Tongue (tissue), 3 donors: ENCODE measurements at places on chromosomes 1 and 21. TPM values are rescaled to one million over a fixed set of nuclear protein-coding genes. Genes with fewer than 3 reads are reported as not detected.

DNA sequence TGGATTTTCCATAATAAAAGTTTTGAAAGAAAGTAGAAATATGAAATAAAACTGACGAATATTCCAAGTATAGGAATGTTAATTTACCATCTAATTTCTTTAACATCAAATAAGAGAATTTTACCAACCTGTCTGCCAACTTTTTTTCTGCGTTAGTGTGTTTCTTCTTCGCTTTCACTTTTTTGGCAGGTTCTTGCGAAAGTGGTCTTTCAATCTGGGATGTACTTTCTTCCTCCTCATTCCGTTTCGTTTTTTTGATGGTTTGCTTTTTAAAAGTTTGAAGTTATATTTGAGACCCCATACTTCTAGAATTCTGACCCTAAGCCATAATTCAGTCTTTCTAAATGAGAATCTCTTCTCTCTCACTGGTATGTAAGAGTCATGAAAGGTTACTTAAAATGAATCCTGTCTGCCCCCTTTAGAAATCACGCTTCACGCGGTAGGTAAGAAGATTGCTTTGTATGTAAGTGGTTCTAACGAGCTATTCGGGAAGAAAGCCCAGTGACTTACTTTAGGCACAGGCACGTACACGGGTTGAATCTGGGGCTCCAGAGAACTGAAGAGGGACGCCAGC is 580 bp downstream of the RBM34 start:
- DNase-seq = peak; percentile 67

DNA sequence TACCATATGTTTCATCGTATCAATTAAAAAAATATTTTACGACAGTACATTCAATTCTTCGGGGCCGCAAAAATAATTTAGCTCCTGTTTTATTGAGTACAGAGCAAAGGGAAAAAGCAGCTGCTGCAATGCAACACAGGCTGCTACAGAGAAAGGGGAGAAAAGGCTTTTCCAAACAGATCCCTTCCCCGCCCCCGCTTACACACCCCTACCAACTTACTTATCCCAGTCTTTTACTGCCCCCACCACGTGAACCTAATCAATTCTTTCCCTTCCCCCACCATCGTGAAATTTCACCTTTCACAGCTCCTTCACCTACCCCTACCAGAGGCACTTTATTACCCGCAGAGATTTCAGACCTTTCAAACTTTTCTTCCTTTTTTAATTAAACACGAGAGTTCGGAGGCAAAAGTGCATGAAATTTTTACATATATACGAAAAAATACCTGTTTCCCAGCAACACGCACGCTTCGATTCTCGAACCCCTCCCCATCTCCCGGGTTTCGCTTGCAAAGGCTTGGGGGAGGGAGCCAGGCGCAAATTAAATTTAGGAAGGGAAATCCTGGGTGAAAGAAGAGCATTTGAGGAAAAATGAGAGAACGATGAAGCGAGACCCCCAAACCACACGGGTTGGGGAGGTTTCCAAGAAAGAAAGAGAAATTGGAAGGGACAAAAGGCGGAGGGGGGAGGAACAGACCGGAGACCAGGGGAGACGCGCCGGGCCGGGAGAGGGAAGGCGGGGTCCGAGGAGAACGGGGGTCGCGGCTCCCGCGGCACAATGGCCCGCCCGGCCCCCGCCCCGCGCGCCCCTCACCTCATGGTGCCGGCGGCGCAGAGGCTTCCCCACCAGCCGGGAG is 823 bp downstream of the ENAH start:
- DNase-seq = peak; percentile 79

DNA sequence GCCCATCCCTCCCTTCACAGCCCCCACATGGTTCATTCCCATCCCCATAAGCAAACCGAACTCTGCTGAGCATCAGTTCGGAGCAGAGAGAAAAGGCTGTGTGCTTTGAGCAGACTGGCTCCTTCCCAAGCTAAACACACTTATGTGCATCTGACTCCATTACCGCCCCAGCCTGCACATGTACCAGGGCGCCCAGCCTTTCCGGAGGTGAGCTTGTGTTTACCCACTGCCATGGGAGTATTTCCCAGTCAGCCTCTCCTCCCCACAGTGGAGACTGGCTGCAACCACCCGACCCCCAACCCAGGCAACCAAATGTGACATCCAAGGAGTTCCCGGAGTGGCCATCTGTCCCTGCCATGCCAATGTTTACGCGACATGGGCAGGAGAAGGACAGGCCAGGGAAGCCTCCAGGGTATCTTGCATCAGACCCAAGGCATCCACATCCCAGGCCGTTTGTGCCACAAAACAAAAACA is 9.4 kb downstream of the TIAM1 start:
- DNase-seq = peak; percentile 43

GRCh38 chr1:160717306-160717705 is 5.7 kb upstream of the CD48 start:
- DNase-seq = no peak

DNA sequence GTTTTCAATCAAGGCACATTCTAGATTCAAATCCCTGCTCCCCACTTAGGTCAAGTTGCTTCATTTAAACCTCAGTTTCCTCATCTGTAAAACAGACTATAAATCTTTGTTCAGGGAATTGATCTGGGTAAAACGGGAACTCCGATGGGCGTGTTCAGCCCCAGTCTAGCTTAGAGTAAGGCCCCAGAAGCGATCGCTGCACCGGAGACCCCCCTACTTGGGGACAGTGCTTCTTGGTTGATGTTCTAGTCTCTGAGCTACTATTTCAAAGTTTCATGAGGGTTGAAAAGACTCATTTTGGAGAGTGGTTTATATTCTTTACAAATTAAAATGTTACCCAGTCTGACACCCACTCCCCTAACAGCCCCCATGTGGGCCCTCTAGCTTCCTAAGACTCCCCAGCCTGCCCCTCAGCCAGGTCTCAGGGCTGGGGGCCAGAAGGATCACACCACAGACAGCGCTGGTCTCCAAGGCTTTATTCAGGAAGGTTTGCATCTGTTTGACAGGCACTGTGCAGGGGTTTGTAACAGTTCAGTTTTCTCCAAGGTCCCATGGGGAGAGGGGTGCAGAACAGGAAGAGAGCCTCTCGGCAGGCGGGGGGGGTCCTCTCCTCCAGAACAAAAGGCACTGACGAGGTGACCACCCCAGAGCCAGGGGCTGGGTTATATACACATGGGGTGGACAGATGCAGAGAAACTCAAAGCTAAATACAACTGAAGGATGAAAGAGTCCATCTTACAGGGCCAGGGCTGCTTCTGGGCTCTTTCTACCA is 82.9 kb downstream of the STUM start:
- no peak for DNase-seq

DNA sequence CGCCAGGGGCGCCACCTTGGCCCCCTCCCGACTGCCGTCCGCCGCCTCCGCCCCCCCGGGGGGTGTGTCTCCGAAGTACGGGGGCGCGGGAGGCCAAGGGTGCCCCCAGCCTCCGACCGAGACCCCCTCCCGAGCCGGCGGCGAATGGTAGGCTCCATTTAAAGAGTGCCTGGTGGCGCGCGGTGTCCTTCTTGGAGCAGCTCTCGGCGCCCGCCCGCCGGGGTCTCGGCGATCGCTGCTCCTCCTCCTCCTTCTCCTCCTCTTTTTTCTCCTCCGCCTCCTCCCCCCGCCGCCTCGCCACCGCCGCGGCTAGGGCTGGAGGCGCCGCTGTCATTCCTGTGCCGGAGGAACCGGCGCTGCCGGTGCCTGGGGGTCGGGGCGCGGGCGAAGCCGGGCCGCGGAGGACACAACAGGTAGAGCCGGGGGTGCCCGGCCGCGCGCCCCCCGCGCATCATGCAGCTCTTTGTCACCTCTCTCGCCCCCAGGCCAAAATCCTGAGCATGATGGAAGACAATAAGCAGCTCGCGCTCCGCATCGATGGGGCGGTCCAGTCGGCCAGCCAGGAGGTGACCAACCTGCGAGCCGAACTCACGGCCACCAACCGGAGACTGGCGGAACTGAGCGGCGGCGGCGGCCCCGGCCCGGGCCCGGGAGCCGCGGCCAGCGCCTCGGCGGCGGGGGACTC is at the start of gene KAZN:
Gene KAZN (plus strand): TSS at position 188 of the 685 bp plus-strand sequence.
- DNase-seq = peak; percentile 76

The KTI12 gene
- total RNA-seq = 5.7 TPM

DNA sequence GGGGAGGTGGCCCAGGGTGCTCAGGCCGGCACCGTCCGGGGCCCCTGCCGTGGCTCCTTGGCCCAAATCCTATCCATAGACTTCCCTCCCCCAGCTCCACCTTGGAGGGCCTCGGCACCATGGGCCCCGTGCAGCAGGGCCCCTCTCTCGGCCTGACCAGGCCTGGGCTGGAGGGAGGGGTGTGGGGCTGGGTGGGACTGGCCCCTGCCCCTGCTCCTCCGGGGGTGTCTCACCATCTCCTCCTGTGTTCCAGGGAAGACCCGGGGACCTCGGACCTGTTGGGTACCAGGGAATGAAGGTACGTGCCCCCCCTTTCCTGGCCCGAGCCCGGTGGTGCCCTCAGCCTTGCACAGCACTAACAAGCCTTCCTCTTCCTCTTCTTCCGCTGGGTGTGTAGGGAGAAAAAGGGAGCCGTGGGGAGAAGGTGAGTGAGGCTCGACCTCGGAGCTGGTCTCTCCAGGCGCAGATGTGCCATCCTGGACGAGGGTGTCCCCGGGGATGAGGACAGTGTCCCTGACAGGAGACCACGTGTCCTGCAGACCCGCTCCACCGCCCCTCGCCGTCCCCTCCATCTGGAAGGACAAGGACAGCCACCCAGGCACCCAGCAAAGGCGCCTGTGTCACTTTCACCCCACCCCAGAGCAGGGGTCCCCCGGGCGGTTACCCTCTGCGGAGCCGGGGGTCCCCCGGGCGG is 7.9 kb downstream of the COL6A1 start:
- no peak for DNase-seq

GRCh38 chr1:30639881-30640452 is 83.4 kb downstream of the MATN1 start:
- DNase-seq = peak; percentile 24

DNA sequence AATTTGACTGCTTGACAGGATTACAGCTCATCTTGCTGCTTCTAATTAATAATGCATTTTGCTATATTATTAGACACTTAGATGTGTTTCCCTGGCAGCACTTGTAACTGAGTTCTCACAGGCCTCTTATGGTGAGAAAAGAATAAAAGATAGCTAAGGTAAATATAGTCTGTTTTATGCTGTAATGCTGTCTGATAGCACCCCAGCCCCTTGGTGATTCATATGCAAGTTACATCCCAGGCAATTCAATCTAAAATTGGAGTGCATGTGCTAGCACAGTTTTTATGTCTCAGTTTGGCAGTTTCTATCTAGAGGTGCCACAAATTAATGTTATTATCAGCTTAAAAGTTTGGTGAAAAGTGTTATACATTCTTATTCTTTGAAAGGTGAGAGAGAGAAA is 42.2 kb downstream of the RGS13 start:
- no peak for DNase-seq

The WNT2B gene
- total RNA-seq = 6.1 TPM

GRCh38 chr1:116508984-116509980 is 61.5 kb downstream of the CD58 start:
- DNase-seq = no peak

The BMP8B gene
- total RNA-seq = 2.7 TPM

- no peak for DNase-seq
These were observed 31.9 kb upstream of the LRRC3 start for GRCh38 chr21:44423312-44423821.
